ENCODE measurements at places on chromosomes 11 and 22.

DNA sequence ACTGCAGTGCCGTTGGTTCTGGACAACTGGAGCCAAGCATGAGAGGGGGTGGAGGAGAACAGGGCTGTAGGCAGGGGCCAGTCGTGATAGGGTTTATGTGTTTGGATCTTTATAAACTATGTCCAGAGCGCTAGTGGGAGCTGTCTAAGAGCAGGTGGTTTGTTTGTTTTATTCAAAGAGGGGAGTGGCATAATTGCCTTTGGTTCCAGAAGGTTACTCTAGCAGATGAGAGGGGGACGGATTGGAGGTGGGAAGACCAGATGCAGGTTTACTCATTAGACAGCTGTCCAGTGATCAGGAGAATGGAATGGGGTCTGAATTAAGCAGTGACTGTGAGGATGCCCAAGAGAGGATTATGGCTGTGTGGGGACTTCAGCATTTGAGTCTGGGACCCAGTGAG, 109.3 kb upstream of the TBCEL start:
- DNase-seq: no peak

- no peak for DNase-seq
These were observed 75.2 kb downstream of the DDIAS start for GRCh38 chr11:82976786-82977185.

GRCh38 chr22:28819253-28820096, 19.1 kb upstream of the XBP1 start:
- DNase-seq: no peak

- DNase-seq: no peak
These were observed 561.9 kb upstream of the ANO5 start for GRCh38 chr11:21630934-21631478.

- DNase-seq: no peak
These were observed 8.1 kb upstream of the SART1 start for GRCh38 chr11:65953471-65953870.

DNA sequence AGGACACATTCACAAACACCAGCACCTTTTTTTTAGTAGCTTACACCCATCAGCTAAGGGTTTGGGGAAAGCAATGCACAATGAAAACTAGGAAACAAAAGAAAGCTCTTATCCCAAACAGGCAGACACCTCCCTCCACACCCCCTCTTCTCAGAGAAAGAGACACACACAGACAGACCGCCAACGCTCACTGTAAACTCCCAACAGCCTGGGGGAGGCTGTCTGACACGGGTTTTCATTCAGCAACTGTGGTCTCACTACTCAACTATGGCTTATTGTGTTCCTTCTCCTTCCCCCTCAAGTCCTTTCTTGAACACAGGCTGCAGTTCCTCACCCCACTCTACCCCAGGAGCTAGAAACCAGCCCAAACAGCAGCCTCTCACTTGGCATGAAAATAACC, 123.4 kb downstream of the C11orf58 start:
- DNase-seq: no peak

DNA sequence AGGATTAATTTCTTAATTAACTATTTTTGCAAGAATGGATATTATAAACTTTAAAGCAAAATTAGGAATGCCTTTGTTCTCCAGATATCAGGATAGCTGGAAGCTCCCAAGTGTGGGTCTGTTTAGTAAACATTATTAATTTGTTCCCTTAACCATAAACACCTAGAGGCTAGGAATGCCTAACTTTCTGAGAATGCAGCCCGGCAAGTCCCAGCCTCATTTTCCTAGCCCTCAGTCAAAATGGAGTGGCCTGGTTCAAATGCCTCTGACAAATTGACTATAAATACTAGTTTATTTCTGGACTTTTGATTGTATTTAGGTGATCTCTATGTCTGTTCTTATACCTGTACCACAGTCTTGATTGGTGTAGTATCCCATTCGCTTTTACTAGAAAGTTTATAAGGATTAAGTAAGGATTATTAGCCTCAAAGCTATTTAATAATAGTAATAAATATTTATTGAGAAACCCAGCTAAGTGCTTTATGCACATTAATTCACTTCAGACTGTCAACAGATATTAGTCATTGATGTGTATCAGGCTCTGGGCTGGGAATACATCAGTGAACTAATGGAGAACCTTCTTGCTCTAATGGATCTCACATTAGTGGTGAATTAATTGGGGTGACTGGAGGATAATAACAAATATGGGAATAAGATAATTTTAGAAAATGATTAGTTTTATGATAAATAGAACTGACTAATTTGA, 25.8 kb downstream of the PPME1 start:
- no peak for DNase-seq
